ENCODE measurements at places on chromosomes 5 and 9. TPM values are rescaled to one million over a fixed set of nuclear protein-coding genes. Genes with fewer than 3 reads are reported as not detected.
A peak's percentile ranks its signal among the peaks of the same experiment; 100 is the strongest.

- 0 out of 2 replicates have a peak, but pooled peaks cover 2% of the 10 kb centered on the region for H3K4me1 ChIP-seq
- no peak for DNase-seq
- no peaks in the 10 kb centered on the region for H3K27me3 ChIP-seq
- H3K27ac ChIP-seq: no peak overlapping the region
These were observed 3.8 kb downstream of the NDUFA8 start for GRCh38 chr9:122155796-122156195.

The ASS1 gene
- total RNA-seq: 122 TPM

- no peaks in the 10 kb centered on the region for H3K4me1 ChIP-seq
- H3K27ac ChIP-seq: no peak overlapping the region
- no peaks in the 10 kb centered on the region for H3K36me3 ChIP-seq
- DNase-seq: peak; percentile 27
- H3K4me3 ChIP-seq: no peak overlapping the region
- no peaks in the 10 kb centered on the region for H3K27me3 ChIP-seq
These were observed 136.1 kb downstream of the GAPVD1 start for GRCh38 chr9:125397736-125398135.

- H3K27ac ChIP-seq: no peak overlapping the region
- peak overlapping the region; percentile 20 for H3K4me3 ChIP-seq
- no peaks in the 10 kb centered on the region for H3K27me3 ChIP-seq
- peaks cover 12% of the 10 kb centered on the region for H3K36me3 ChIP-seq
- H3K4me1 ChIP-seq: no peaks in the 10 kb centered on the region
These were observed 54.7 kb upstream of the SUSD3 start for GRCh38 chr9:93003552-93004407.

The SCGB3A2 gene
- total RNA-seq: 62.5 TPM

The MRPL22 gene
- total RNA-seq: 74.3 TPM

The UTP15 gene
- total RNA-seq: 43.5 TPM

The IPO11 gene
- 59.5 TPM for total RNA-seq

DNA sequence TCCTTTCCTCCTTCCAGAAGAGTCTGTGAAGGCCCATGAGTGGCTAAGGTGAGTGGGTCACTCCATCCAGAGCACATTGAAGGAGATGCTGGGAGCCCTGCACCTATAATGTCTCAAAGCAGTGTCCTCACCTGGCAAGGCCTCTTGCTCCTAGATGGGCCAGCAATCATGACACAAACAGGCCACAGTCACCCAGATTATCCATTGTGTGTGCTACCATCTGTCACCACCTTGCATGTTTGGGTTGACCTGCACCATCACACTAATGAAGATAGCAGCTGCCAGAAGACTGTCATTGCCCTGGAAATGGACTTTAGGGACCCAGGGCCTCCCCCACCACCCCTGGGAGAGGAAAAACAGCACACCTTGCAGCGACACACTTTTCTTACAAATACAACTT lies 69.6 kb downstream of the GABBR2 start:
- H3K4me1 ChIP-seq: no peaks in the 10 kb centered on the region
- H3K27ac ChIP-seq: no peak overlapping the region
- DNase-seq: no peak

The TPPP gene
- 0.48 TPM for total RNA-seq

DNA sequence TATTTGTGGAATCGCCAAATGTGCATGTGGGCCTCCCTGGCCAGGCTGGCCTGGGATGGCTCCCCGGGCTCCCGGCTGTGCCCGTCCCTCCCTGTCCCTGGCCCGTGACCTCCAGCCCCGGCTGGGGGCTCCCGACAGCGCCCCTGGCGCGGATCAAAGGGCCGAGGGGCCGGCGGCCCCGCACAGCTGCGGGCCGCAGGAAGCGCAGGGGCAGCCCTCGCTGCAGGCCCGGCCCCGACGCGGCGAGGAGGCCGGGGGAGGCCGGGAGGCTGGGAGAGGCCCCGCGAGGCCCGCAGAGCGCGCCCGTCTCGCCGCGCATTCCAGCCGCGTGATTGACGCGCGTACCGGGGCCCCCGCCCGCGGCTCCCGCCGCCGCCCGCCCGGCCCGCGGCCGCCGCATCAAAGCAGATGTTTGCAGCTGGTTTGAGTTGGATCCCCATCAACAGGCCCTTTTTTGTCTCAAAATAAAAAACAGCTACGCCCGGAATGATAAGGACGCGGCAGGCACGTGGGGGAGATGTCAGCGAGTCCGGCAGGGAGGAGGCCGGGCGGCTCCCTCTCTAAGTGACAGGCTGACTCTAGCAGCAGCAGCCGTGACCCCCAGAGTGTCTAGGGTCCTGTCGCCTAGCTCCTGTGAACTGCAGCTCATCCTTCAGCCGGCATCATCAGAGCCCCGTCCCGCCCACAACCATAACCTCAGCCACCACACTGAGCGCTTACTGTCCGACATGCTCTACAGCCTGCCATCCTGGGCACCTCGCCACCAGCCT lies 69.4 kb downstream of the LMX1B start:
- no peaks in the 10 kb centered on the region for H3K4me1 ChIP-seq
- no peak overlapping the region for H3K27ac ChIP-seq
- H3K36me3 ChIP-seq: no peaks in the 10 kb centered on the region
- peaks cover 21% of the 10 kb centered on the region for H3K27me3 ChIP-seq

DNA sequence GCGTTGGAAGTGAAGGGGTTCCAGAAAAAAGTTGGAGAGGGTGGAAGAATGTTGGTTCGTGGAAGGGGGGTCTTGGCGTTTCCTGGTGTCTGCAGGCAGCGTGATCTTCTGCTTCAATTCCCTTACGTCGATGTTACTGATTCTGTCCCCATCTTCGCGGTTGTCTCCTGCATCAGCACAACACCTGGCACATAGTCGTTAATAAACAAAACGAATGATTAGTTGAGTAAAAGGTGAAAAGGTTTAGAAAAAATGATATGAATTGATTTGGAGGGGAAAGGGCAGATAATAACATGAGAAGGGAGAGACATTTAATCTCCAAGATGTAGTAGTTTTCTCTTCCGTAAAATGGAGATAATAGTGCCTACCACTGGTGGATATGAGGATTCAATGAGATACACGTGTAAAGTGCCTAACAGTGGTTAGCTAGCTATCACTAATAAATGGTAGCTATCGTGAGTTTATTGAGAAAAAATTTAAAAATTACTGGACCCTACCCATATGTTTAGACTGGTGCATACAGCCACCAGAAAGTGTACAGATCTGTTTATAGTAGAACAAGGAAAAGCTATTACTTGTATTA lies 556 bp downstream of the MTREX start:
- H3K27ac ChIP-seq: no peak overlapping the region
- H3K36me3 ChIP-seq: peaks cover 16% of the 10 kb centered on the region
- H3K27me3 ChIP-seq: no peaks in the 10 kb centered on the region
- DNase-seq: no peak
- H3K4me1 ChIP-seq: peaks cover 2% of the 10 kb centered on the region

The LMBRD2 gene
- 4.3 TPM for total RNA-seq

DNA sequence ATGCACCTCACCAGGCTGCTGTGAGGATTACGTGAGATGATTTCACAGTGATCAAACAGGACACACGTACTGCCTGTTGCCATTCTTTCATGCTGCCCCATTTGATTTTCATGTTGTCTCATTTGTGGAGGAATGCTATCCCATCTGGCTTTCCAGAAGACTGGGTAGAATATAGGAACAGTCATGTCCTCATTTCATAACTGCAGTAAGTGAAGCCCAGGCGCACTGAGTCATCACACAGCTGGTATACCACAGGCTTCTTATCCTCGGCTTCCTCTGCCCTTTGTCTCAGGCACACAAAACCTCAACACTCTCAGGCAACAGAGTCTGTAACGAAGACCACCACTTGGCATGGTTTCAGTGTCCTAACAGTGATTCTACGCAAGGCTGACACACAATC lies 62.3 kb downstream of the LHFPL2 start:
- H3K4me1 ChIP-seq: no peaks in the 10 kb centered on the region
- no peak overlapping the region for H3K27ac ChIP-seq
- peaks cover 63% of the 10 kb centered on the region for H3K36me3 ChIP-seq
- no peaks in the 10 kb centered on the region for H3K27me3 ChIP-seq
- no peak overlapping the region for H3K4me3 ChIP-seq

The PPP1R26 gene
- 38.0 TPM for total RNA-seq

DNA sequence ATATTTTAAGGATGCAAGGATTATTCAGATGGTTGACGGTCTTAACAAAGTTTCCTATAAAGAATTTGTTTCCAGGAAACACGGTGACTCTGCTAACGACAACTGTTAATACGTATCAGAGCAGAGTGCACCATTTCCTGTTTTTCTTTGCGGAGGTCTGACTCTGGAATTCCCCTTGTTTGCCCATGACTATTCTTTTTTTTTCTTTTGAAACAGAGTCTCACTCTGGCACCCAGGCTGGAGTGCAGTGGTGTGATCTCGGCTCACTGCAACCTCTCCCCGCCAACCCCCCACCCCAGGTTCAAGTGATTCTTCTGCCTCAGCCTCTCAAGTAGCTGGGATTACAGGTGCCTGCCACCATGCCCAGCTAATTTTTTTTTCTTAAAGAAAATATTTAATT lies 115.9 kb downstream of the CDC42SE2 start:
- no peak overlapping the region for H3K4me3 ChIP-seq
- H3K27me3 ChIP-seq: no peaks in the 10 kb centered on the region
- no peaks in the 10 kb centered on the region for H3K36me3 ChIP-seq
- no peak overlapping the region for H3K27ac ChIP-seq
- no peaks in the 10 kb centered on the region for H3K4me1 ChIP-seq
- no peak for DNase-seq

- no peaks in the 10 kb centered on the region for H3K27me3 ChIP-seq
- no peak for DNase-seq
- no peak overlapping the region for H3K27ac ChIP-seq
- H3K4me3 ChIP-seq: no peak overlapping the region
These were observed 19.3 kb downstream of the MRPS27 start for GRCh38 chr5:72300590-72301339.

The ZNF879 gene
- total RNA-seq: 6.4 TPM
